ENCODE measurements at places on chromosomes 4 and X.

DNA sequence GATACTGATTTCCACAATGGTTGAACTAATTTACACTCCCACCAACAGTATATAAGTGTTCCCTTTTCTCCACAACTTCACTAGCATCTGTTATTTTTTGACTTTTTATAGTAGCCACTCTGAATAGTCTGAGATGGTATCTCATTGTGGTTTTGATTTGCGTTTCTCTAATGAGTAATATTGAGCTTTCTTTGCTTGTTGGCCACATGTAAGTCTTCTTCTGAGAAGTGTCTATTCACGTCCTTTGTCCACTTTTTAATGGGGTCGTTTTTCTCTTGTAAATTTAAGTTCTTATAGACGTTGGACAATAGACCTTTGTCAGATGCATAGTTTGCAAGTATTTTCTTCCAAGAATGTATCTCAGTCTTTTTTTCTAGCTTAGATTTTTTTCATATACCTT is 10.0 kb downstream of the FBXW7 start:
- no peak for DNase-seq

DNA sequence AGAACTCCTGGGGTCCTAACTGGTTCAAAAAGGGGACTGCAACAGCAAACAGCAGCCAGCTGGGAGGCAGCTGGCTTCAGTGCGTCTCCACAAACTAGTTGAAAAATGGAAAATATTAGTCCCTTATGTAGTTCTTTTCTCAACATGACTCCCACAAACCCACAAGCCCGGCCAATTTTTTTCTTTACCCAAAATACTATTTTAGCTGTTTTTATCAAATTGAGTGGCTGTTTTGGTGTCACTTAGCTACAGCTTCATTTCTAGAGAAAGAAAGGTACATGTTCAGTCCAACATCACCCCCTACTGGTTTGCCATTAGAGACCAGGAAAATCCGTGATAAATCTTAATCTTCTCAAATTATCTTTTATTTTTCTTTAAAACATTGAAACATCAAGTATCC is 97.2 kb downstream of the GUCY2F start:
- DNase-seq = peak; percentile 14

- DNase-seq = no peak
Observed at GRCh38 chrX:1500701-1501624, 36.0 kb downstream of the P2RY8 start.

- DNase-seq = no peak
Observed at GRCh38 chrX:133985164-133985966, at the start of gene GPC3. Gene GPC3, minus strand, starts transcription at chrX:133985594.

DNA sequence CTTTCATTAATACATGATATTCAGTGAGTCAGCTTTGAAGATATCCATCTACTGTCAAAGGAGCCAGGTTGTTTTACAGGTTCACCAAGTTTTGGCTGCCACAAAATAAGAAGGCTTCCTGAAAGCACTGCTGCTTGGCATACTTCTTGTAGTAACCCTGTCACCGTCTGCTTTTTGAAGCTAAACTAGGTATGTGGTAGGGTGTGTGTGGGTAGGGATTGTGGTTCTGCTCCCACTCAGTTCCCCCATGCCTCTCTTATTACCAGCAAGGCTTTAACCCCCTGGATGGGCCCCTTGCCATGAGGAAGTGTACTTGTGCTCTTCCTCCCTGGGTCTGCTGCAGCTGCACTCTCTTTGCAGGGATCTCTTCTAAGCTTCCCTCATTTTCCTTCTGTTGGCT is 191.2 kb downstream of the BANK1 start:
- DNase-seq = no peak

GRCh38 chrX:118360429-118361125 is 14.7 kb downstream of the WDR44 start:
- no peak for DNase-seq

DNA sequence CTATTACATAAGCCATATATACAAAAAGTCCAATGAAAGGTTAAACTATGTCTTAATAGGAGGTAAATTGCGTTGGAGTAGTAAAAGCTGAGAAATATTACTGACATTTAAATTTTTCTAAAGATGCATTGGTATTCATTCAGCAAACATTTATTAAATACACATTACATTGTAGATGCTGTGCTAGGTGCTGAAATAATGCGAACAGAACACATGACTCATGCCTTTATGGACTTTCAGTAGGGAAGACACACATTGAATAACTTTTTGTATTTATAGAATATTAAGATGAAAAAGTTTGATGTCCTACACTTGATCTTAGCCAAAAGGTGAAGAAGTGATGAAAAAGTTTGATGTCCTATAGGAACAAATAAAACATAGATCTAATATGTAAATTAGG is 871.1 kb upstream of the SLIT2 start:
- DNase-seq = no peak

- no peak for DNase-seq
Observed at GRCh38 chr4:83125738-83126141, 11.2 kb upstream of the PLAC8 start.

Data from forelimb muscle (tissue), 1 donor.